ENCODE measurements at places on chromosomes 11 and 22. TPM values are rescaled to one million over a fixed set of nuclear protein-coding genes. Genes with fewer than 3 reads are reported as not detected.

DNA sequence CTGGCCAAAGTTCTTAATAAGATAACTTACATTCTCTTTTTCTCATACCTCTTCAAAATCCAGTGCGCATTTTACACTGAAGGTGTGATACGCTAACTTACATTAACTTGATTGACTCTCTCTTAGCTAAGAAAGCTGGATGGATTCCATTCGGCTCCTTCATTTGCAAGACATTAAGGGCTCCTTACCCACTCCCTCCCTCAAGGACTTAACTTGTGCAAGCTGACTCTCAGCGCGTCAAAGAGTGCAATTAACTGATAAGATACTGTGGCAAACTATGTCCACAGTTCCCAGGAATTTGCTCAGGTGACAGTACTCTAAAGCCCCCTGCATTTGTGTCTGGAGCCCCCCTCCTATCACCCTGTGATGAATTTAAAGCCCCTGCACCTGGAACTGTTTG, 6.4 kb upstream of the RFPL1 start:
- no peak for DNase-seq

GRCh38 chr22:21659864-21660525, 5.8 kb upstream of the PPIL2 start:
- no peak for DNase-seq

DNA sequence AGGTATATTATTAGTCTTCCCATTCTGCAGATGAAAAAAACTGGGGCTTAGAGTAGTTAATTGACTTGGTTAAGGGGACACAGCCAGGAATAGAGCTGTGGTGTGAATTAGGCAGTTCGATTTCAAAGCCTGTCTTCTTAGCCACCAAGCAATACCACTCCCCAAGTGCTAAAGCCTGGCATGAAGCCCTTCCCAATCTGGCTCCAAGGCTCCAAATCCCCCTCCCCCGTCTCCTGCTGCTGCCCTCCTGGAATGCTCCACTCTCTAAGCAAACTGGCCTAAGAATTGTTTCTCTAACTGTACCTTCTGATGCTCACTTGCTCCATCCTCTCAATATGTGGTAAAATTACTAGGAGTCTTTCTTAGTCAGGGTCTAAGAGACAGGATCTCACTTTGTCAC, 18.6 kb downstream of the ASCC2 start:
- no peak for DNase-seq

GRCh38 chr22:31223786-31224191, 11.7 kb downstream of the LIMK2 start:
- DNase-seq: no peak

- DNase-seq: no peak
Observed at GRCh38 chr11:103825469-103825868, 211.0 kb upstream of the DDI1 start.

GRCh38 chr11:116211147-116211546, 561.6 kb downstream of the BUD13 start:
- DNase-seq: no peak

- DNase-seq: no peak
Observed at GRCh38 chr11:88151709-88152265, 23.5 kb downstream of the RAB38 start.

DNA sequence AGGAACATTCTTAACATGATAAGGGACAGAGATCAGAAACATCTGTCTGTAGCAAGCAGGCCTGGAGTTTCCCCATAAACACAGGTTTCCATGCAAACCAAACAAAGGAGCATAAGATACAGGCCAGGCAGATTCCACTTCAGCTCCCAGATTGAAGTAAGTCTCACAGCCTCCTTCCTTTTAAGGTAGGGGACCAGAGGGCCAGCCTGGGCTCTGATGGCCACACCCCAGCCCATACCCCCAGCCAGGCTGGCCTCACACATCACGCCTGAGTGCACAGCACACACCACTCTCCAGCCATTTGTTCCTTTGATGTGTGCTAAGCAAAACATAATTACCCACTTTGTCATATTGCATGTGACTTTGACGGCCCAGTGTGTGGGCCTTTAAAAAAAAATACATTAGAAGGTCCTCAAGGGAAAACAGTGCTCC, 518.7 kb downstream of the NTM start:
- DNase-seq: no peak

- DNase-seq: peak; percentile 12
Observed at GRCh38 chr11:93718057-93718563, 23.2 kb downstream of the TAF1D start.

DNA sequence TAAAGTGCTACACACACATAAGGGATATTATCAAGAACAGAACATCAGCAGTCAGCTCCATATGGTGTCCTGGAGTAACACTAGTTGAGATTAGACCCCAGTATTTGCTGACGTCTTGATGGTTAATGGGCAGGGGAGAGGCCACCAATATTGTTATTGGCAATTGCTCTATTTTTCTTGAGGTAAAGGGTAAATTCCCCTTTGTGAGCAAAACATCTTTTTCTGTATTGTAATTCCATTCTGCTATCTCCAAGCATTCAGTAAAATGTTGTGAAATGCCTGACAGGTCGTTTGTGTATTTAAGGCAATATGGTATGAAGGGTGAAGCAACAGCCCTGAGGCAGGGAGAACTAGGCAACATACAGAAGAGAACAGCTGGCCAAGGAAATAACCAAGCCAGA, 21.9 kb downstream of the PC start:
- DNase-seq: no peak

- DNase-seq: no peak
Observed at GRCh38 chr11:40045312-40045711, 1414.1 kb downstream of the LRRC4C start.

- no peak for DNase-seq
Observed at GRCh38 chr11:78860720-78861422, 286.2 kb upstream of the NARS2 start.

DNA sequence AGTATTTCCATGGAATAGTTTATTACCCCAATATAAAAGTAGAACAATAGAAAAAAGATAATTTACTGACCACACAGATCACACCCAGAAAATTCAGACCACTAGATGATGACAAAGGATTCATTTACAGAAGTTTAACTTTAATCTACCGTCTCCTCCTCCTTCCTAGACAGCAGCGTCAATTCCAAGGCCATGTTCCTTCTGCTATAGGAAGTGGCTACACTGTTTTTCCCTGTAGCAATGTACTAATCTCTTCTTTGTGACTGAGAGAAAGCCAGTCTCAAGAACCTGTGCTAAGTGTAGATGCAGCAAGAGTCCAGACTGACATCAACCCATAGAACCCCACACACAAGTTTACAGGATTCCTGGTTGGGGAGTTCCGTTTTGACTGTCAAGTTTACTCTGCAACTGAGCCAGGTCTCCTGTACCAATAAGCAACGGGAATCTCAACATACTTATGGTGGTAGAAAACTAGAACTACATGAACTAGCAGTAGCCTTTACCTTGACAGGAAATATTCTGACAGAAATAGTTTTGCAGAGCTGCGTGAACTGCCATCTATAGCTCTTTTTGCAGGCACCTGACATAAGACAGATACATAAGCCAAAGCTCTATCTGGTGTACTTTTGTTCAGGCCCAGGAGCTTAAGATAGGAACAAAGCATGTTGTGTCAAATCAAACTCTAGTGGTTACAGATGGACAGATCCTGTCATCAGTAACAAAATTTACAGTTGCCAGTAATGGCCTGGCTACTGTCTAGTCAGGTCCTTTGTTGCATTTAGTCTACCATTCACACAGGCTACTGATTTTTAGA, 42.9 kb downstream of the MRTFA start:
- DNase-seq: no peak

DNA sequence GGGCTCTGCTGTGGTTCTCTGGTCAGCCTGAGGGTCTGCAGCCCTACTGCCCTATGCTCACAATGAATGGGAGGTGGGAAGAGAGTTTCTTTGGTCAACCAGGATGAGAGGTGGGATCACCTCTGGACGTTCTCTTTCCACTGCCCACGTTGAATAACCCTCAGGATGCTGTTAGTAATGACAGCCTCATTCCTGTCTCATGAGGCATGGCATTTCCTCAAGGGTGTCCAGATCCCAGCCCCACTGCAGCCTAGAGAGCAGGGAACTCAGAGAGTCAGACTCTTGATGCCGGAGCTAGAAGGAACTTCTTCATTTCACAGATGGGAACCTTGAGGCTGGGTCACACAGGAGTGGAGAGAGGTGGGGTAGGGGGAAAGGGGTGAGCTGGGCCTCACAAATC, 196.0 kb downstream of the CEP164 start:
- no peak for DNase-seq

GRCh38 chr22:49724030-49724892, 103.4 kb downstream of the BRD1 start:
- no peak for DNase-seq

- DNase-seq: no peak
Observed at GRCh38 chr22:33697640-33698039, 222.6 kb downstream of the LARGE1 start.

GRCh38 chr11:97607291-97608000, 1217.6 kb downstream of the JRKL start:
- no peak for DNase-seq

The CAT gene
- 82.4 TPM for total RNA-seq

The PPP6R2 gene
- total RNA-seq: 69.7 TPM

The ST14 gene
- total RNA-seq: 104 TPM

The SERHL2 gene
- total RNA-seq: 4.1 TPM

The OR2AT4 gene
- not detected for total RNA-seq

The KRTAP5-2 gene
- not detected for total RNA-seq

The KCNK4 gene
- not detected for total RNA-seq

The FGF3 gene
- not detected for total RNA-seq

The ART1 gene
- total RNA-seq: not detected
